ENCODE measurements at places on chromosomes 16 and 17.

DNA sequence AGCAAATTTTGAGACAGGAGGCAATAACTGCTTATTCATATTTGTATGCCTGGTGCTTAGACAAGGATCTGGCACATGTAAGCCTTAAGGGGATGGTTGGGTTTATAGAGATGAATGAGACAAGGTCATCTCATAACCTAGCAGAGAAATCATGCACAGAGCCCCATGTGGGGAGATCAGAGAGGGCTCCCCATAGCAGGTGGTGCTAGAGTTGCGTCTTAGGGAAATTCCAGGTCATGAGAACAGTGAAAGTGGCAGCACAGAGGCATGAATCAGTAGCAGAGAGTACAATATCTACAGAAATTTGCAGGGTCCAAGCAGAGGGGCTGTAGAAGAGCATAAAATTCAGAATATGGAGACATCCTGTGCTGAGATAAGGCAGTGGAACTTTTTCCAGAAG, 57.3 kb downstream of the SLC6A2 start:
- DNase-seq: no peak

- no peak for DNase-seq
These were observed 19.1 kb downstream of the PDP2 start for GRCh38 chr16:66899310-66899944.

DNA sequence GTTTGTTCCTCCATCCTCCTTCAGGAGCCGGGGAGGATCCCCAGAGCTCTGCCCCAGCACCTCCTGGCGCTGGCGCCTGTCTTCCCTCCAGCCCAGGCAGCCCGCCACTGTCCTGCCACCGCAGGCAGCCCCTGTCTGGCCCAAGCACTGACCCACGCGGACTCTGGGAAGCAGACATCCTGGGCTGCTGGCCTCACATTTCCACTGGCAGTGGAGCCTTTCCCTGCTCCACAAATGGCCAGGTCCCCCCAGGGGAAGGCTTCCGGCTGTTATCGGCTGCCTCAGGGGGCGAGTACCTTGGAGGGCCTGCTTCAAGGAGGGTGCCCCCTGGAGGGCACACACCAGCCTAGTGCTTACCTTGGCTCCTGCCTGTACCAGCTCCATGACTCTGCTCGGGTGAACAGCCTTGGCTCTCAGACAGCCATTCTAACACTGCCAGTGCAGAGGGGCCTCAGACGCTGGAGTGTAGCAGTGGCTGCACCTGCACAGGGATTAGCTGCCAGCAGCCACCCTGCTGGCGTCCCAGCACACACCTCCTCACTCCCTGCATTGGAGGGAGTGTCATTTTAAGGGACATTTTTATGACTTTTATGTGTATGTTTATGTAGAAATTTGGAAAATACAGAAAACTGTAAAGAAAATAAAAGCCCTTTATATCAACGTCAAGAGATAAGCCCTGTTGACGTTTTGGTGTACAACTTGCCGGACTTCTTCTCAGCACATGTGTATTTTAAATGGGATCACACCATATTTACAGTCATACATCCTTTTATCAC, 21.0 kb downstream of the ACE start:
- no peak for DNase-seq

GRCh38 chr17:81844887-81845286, 10.0 kb upstream of the PPP1R27 start:
- no peak for DNase-seq

DNA sequence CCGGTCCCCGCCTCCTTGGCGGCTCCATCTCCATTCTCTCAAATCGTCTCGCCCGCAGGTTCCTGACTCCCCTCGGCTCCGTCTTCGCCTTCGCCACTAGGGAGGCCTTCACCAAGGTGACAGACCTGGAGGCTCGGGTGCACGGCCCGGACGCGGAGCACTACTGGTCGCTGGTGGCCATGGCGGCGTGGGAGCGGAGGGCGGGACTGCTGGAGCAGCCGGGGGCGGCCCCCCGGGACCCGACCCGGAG, 862 bp downstream of the GLTPD2 start:
- no peak for DNase-seq

DNA sequence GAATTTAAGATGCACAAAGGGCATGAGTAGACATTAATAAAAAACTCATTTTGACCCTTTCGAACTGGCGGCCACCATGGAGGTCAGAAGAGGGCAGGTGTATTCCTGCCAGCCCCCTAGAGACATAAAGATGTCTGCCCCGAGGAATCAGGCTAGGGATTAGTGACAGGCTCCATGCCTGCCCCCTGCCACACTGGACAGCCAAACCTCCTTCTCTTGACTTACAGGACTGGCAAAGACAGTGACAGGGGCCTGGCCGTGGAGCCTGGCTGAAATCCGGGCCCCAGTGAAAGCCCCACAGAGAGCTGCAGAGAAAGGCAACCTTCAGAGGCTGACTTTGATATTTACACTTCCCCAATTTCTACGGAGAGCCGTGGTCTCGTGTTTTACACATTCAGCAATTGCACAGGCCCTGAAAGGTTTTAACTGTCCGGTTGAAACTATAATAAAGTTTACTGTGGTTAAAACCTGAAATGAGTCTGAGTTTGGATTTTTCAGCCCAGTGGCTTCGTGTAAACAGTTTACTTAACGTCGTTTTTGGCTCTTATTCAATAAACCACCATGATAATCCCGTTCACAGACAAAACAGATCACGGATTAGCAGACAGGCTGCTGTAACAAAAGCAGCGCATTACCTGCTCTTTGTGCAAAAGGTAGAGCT, 243.9 kb upstream of the MYOCD start:
- no peak for DNase-seq

DNA sequence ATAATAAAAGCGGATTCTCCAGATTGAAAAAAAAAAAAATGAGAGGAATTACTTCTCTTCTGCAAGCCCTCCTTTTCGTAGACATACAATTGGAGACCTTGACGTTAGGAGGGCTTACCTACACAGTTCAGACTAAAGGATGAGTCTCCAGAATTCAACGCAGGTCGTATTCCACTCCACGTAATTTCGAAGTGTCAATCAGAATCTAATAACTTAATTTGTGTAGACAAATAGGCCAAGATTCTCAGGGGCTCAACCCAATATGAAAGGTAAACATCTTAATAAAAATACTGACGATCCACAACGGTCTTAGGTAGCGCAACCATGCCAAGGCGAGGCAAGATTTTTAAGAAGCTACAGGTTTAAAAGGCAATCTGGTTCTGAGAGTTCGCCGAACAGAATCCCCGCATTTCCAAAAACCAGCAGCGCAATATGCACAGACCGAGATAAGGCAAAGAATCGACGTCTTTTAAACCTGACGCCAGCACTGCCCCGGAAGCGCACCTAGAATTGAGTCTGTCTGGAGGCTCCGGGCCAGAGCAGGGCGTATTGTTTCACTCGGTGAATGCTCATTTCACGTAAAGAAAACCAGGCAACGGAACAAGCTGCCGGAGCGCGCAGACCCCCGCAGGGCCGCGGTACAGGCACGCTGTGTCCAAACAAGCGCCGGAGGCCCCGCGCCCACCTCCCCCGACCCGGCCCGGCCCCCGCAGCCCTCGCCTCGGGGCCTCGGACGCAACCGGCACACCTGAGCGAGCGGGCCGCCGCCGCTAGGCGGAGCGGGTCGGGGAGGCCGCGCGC, 623 bp downstream of the MBTPS1 start:
- DNase-seq: peak; percentile 64

DNA sequence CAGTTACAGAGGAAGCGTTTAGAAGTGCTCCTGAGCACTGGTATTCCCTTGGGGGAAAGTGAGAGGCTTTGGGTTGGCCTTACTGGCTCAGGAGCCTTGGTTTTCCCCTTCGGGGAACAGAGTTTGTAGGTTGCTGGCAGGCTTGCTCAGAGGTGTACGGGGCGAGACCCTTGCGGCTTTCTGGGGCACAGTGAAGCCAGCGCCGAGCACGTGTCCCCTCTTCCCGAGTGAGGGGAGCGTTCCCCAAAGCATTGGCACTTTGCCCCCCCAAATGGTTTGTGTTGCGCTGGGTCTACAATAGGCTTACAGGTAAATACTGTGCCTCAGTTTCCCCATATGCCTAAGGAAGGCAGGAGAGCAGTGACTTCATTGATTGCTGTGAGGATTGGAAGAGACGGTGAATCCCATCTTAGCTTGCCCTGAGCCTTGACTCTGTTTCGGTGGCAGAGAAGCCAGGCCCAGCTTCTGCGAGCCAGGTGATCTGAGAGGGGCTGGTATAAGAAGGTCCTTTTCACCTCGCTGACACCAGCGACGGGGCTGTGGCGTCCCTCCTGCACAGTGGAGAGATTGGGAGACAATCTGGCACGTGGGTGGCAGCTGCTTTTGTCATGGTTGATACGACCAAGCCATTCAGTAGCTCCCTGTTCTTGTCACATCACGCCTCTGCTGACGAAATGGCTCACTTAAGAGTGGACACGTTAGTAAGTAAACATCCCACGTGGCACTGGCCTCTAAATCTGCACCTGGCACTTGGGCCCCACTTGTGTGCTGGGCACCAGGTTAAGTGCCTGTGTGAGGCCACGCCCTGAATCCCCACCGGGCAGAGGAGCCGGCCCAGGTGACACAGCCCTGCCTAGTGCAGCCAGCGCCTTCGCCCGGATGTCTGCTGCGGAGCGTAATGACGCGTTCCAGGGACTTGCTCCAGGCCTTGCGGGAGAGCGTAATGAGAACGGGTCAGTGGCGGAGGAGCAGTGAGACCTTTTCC, 55.0 kb downstream of the MEAK7 start:
- DNase-seq: no peak

GRCh38 chr16:669666-670065, 1.7 kb downstream of the RHOT2 start:
- DNase-seq: no peak
